ENCODE measurements at places on chromosomes 4 and X.

GRCh38 chrX:20378233-20378920 lies 111.7 kb upstream of the RPS6KA3 start:
- no peak for DNase-seq

GRCh38 chr4:71338846-71339593 lies at the start of gene SLC4A4:
TSS of gene SLC4A4 (plus strand) at chr4:71339020.
- no peak for DNase-seq

DNA sequence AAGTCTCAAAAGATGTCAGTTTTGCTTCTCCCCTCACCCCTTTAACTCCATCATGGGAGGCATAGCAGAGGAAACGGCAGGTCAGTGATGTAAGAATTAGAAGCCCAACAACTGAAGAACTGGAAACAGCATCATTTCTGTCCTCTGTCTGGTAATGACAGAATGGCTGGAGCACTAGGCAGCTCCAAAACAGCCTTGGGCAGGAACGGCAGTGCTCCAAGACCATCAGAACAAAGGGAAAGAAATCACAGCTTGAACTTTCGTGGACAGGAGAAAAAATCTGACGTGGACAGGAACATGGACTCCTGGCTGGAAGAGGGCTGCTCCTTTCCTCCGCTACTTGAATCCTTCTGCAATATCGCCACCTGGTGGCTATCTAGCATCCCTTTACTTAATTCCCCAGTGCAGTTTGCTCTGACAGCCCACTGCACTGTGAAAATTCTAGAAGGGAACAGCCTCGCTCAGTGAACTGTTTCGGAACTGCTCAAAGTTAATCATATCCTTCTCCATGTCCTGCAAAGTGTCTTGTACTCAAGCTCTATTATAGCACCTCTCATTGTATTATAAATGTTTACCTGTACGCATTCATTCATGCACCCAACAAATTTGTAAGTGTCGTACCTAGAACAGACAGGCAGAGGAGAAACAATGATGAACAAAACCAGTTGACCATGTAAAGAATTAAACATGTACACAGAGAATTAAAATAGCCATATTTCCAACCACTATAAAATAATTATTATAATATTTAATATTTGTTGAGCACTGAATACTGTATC lies 20.4 kb downstream of the SLC25A53 start:
- no peak for DNase-seq

- DNase-seq: no peak
Measured at GRCh38 chr4:21815651-21816377, 132.8 kb downstream of the KCNIP4 start.

- DNase-seq: no peak
Measured at GRCh38 chr4:80029364-80029763, 43.7 kb downstream of the ANTXR2 start.

- no peak for DNase-seq
Measured at GRCh38 chr4:4492161-4492847, 49.5 kb downstream of the STX18 start.

DNA sequence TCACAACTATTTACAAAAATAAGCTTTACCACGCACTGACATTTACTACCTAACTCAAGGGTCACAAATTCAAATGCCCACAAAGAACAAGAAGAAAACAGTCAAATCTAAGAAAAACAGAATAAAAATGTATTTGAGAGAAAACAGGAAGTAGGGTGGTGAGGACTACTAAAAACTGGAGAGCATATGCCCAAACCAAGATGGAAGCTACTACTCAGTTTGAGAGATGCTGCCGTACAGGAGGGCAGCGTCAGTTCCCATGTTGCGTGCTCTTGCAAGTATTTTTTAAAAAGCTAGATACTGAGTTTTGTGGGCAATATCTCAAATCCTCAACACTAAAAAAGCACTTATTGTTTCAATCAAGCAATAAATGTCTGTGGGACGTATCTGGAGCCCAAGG lies 16.2 kb downstream of the HNRNPD start:
- no peak for DNase-seq

GRCh38 chrX:15675490-15675921 lies 10.9 kb upstream of the CLTRN start:
- peak; percentile 76 for DNase-seq

- no peak for DNase-seq
Measured at GRCh38 chr4:143623896-143624295, 76.6 kb downstream of the FREM3 start.

GRCh38 chrX:134603806-134604700 lies 54.2 kb downstream of the PLAC1 start:
- no peak for DNase-seq

- peak; percentile 92 for DNase-seq
Measured at GRCh38 chr4:80097400-80098177, 24.6 kb upstream of the ANTXR2 start.

GRCh38 chrX:121562616-121563015 lies 515.2 kb downstream of the GLUD2 start:
- DNase-seq: no peak

DNA sequence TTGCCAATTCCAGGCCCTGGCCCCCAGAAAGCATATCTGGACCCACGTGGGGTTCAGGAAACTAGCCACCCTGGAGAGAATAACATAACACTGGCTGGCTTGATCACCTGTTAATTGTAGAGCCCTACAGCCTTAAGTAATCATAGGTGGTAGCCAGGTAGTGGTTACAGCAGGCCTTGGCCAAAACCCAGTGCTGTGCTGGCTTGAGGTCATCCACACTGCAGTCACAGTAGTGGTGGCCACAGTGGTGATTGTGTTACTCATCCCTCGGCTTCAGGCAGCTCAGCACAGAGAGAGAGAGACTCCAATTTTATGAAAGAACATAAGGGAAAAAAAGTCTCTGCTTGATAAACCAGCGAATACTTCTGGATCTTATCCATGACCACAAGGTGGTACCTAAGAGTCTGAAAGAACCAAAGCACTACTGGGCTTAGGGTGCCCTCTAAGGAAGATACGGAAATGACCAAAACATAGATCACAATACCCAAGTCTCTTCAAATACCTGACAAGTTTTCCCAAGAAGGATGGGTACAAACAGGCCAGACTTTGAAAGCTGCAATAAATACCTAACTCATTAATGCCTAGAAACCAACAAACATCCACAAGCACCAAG lies 46.6 kb upstream of the CDX4 start:
- DNase-seq: no peak

- DNase-seq: no peak
Measured at GRCh38 chr4:174596513-174596912, 74.2 kb upstream of the HPGD start.

DNA sequence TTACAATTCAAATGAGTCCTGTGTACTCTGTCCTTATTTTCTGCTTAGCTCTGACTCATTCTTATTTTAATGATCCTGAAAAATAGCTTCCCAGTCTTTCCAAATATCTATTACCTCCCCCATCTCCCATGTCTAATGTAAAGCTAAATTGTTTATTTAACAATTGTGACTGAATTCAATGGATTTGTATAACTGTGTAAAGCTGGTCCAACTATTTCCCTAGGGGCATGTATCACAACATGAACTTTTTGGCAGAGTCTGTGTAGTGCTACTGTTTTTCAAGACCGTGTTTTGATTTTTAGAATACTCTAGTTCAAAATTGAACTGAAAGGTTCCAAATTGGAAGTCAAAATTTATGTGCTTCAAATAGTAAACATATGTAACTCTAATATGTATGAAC lies 67.8 kb downstream of the SPCS3 start:
- DNase-seq: no peak

DNA sequence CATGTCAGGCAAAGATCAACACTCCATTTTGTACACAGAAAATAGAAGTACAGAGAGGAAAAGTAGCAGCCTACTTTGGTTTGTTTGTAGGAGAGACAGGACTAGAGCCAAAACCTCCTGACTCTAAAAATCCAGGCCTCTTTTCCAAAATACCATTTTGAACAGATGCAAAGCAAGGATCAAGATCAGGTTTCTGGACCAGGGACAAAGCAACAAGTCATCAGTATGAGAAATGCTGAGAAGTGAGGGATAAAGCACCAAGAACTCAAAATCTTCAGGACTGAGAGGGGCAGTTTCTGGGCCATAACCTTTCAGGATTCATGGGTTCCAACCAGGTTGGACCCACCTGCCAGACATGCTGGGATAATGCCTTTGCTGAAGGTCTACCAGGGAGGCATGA lies 36.6 kb upstream of the MBTPS2 start:
- no peak for DNase-seq

DNA sequence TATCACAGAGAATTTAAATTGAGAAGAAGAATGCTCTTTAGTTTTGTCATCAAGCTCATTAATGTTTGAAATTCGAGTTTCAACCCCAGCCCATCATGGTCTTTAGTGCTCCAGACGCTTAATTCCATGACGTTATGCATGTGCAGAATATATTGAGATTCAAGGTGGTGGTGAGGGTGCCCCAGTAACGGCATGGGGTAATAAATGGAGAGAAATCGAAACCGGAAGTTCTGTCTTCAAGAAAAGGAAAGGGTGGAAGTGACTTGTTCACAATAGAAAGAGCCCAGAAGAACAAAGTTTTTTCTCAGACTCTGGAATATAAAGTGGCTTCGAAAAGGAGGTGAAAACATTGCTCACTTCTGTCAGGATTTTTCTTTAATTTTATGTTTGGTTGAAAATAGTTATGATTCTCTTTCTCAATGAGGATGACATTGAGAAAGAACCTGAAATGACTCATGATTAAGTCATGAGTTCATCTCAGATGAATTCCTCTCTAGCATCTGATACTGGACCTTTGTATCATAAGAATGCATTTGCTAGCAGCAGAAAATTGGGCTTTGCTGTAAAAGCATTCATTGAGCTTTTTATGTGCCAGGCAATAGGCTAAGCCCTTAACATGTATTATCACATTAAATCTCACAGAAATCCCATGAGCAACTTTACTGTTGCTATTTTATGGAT lies 779 bp upstream of the DDX60L start:
- no peak for DNase-seq

DNA sequence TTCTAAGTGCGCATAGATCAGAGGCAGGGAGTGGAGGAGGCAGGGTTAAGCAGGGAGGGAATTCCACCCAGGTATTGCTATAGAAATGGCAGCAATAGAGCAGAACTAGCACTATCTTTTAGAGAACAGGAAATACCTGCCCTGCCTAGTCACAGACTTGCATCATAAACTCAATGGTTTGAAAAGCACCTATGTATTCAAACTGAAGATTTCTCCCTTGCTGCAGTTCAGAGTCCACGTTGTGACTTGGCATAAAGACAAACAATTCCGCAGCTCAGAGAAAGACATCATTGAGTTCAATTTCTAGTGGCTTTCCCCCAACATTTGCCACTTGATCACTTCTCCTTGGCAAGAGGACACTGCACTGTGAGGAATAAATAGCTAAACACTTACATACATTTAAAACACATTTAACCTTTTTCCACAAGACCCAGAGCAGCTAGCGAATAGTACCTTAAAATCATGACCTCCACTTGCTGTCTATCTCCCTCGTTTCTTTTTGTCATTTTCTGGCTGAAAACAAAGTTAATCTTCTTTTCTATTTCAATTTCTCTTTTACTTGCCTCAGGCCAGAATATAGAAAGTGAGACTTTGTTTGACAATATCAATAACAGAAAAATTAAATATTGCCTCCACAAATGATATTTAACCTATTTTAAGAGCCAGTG lies 42.4 kb downstream of the SLC7A11 start:
- DNase-seq: no peak

- no peak for DNase-seq
Measured at GRCh38 chrX:19736389-19736788, 151.0 kb downstream of the SH3KBP1 start.

- DNase-seq: peak; percentile 82
Measured at GRCh38 chr4:1113311-1114009, at the start of gene RNF212. TSS of gene RNF212 (minus strand) at chr4:1113564. CDS start at chr4:1113464, 100 bp downstream.

- no peak for DNase-seq
Measured at GRCh38 chrX:23497919-23498318, 163.3 kb downstream of the PTCHD1 start.

DNA sequence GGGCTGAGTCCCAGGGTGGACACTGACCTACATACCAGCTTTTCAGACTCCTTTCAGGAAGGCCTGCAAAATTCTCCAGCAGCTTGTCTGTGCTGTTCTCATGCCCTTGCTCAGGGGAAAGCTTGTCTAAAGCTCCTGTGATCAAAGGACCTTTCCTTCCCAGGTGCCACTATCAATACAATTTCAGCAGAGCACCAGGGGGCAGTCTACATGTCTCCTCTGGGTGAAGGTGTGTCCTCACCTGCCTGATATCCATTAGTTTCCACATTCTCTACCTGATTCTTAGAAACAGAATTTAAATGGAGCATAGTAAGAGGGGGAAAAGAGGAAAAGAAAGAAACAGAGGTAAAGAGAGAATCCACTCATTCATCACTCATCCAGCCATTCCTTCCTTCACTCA lies 114.2 kb downstream of the PPARGC1A start:
- no peak for DNase-seq

GRCh38 chr4:88130544-88131305 lies 27.7 kb downstream of the ABCG2 start:
- DNase-seq: no peak

DNA sequence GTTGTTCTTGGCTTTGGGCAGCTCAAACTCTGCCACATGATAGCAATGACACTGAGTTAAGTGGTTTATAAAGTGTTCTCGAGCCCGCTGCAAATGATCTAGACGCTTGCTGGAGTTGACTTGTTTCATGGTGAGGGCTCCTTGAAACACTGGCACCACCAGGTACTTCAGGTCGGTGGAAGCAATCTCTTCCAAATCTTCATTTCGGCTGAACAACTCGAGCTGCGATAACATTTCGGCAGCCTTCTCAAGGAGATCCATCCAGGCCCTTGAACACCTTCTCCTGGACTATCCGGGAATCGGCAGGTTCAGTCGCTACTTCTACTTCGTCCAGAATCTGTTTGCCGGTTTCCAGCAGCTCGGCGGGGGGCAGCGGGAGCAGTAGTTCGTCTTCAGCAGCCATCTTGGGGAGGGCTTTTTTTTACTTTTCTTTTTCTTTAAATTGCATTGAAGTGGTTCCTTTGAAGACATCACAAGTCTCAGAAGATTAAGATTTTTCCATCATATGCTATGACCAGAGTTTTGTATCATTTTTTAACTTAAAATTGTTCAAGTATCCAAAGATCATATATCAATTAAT lies 28.0 kb downstream of the HNRNPDL start:
- no peak for DNase-seq

DNA sequence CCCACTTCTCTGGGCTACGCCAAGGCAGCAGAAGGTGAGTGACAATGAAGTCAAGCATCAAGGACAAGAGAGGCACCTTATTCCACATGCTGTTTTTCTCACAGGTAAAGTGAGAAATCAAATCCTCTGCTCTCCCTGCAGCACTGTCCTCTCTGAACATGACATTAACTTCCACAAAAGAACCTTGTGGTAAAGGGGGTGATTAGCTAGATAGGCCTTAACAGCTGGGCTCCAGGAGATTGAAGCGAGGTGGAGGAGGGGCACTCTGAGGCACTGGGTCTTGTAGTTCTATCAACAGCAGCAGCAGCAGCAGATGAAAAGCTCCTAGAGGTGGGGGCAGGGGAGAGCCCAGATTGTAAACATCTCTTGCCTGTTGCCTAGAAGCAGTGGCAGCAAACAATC lies 96.8 kb upstream of the CXXC4 start:
- no peak for DNase-seq

DNA sequence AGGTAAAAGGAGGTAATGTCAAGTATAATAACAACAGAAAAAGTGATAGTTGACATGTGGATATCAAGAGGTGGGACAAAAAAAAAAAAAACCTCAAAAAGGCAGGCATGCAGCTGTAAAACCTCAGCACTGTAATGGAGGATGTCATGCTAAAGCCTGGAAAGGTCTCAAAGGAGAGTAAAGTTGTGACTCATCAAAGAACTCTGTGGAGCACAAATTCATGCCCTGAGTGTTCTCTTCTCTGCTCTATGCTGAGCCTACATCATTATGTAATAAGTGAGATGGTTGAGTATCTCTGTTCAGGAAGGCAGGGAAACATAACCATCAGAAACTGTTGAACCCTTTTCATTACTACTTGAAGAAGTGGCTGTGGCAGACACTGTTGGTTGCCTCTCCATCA lies 597.8 kb downstream of the BCOR start:
- DNase-seq: no peak

GRCh38 chr4:162456106-162456505 lies 292.3 kb upstream of the FSTL5 start:
- DNase-seq: no peak

Data from lower leg skin (tissue), 4 donors.